ENCODE measurements at places on chromosomes 5 and 9.

GRCh38 chr9:93636172-93636661, 59.8 kb downstream of the PHF2 start:
- DNase-seq: no peak

DNA sequence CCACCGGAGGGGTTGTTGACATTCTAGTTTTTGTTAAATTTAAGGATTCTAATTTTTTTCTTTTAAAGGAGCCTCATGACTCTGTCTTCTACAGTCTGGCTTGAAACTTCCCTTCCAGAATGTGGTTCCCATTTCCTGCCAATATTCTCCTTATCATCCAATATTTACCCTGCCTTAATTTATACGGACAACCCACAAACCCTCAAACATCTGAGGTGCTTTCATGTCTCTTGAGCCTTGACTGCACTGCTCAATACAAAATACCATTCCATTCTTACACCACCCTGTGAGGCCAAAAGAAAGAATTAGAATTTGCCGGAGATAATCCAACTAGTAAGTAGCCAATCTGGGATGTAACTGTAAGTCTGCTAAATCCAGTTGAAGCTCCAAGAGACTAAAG, 346.5 kb downstream of the SPOCK1 start:
- DNase-seq: no peak

DNA sequence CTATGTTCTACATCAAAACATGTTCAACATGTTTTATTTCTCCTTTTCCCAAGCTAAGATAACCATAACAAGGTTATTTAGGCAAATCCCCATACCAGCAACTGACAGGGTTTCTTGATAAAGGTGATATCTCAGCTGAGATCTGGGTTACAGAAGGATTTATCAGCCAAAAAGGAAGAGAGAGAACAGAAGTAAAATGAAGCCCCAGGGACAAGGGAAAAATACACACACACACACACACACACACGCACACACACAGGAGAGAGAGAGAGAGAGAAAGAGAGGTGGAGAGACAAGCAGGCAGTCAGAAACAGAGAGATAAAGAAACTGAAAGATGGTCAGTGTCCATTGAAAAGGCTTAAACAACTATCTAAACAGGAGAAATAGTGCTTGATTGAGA, 19.7 kb upstream of the MLLT3 start:
- DNase-seq: no peak

GRCh38 chr5:80208381-80208780, 47.5 kb downstream of the SERINC5 start:
- no peak for DNase-seq

GRCh38 chr9:107213561-107214028, 69.5 kb upstream of the RAD23B start:
- DNase-seq: peak; percentile 21

- DNase-seq: no peak
These were observed 107.8 kb downstream of the PCSK5 start for GRCh38 chr9:75998096-75998780.
